Dermis blood vessel endothelial cell (primary cell): ENCODE measurements at places on chromosomes 4 and X. TPM values are rescaled to one million over a fixed set of nuclear protein-coding genes. Genes with fewer than 3 reads are reported as not detected.

Gene NKX3-2
- total RNA-seq, result 0.05 TPM in 1 of 2 replicates, not detected in the other

Gene POU4F2
- total RNA-seq, result not detected in 2 replicates

Gene PPP2R2C
- 0.34 and 0.70 TPM in 2 replicates for total RNA-seq

Gene DDX3X
- total RNA-seq, result 426 and 470 TPM in 2 replicates
